ENCODE measurements at places on chromosomes 12 and 14.
A peak's percentile ranks its signal among the peaks of the same experiment; 100 is the strongest.

GRCh38 chr12:32541754-32542374 lies 137.2 kb upstream of the DNM1L start:
- DNase-seq: no peak

- DNase-seq: no peak
Measured at GRCh38 chr12:42691991-42692557, 102.5 kb upstream of the PRICKLE1 start.

DNA sequence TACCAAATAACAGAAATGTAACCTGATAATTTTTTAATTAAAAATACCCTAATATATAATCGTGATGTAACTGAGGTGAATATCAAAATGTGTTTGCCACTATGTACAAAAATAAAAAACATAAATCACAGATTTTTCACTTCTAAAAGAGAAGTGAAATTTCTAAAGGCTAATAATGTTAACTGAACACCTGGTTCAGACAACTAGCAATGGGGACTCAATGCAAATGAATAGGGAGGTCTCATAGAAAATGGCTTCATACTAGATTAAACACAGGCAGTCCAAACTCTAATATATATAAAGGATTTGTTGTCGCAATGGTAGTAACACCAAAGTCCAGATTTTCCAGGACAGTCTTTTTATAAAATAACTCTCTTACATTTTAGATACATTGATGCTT lies 365.4 kb upstream of the ATP2B1 start:
- no peak for DNase-seq

DNA sequence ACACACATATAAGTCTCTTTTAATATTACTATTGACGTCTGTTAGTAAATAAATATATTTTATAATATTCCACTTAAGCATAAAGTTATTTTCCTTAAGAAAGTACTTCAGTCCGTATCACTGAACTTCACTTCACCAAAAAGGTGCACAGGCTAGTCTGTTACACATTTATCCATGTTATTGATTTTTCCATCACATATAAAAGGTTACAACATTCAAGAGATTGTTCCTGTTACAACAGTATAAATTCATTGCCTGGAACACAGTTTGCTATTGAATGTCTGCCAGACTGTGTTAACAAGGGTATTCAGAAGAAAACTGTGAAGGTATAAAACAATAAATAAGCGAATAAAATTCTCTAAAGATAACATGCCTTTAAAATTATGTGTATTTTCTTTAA lies 175.9 kb downstream of the NTS start:
- no peak for DNase-seq

DNA sequence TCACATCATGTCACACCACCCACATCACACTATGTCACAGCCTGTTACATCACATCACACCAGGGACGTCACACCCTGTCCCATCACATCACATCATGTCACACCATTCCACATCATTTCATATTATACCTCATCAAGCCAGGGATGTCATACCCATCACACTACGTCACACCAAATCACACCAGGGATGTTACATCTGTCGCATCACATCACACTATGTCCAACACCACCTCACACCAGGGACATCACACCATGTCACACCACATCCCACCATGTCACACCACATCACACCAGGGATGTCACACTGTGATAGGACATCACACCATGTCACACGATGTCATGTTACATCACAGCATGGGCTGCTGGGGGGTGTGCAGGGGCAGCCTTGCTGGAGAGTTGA lies 110.6 kb downstream of the TMEM121 start:
- no peak for DNase-seq

DNA sequence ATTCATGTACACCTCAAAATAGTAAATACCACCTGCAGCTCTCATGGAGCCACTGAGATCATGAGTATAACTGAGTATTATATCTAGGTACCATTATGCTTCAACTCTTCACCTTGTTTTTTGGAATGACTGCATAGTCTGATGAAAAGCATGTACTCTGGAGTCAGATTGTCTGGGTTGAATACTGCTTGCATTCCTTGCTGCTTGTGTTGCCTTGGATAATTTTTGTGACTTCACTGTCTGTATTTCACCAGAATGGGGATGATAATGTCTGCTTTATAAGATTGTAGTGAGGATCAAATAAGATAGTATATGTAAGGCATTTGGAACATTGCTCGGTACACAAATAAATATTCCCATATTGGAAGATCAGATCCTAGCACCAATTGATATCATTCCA lies 54.2 kb downstream of the SUSD6 start:
- no peak for DNase-seq

GRCh38 chr12:5497329-5498053 lies 65.6 kb downstream of the NTF3 start:
- DNase-seq: peak; percentile 26

GRCh38 chr12:76641073-76641472 lies 81.5 kb upstream of the OSBPL8 start:
- no peak for DNase-seq

GRCh38 chr14:68761391-68761790 lies 31.5 kb downstream of the ZFP36L1 start:
- no peak for DNase-seq

- DNase-seq: no peak
Measured at GRCh38 chr12:2856051-2856450, 788 bp downstream of the TEX52 start.

DNA sequence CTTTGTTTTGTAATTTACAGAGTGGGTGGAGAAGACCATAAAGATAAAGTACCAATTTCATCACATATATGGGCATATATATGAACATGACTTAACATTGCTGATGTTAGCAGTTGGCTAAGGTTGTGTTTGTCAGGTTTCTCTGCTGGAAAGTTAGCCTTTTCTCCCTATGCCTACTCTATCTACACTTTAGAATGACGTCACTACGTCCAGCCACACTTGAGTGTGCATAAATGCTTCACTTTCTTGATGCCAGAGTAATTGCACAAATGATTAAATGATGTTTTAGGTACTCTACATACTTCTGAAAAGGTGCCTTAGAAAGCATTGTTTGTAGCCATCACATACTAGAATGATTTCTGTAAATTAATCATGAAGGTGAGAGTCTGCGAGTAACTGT lies 759.2 kb upstream of the MGAT4C start:
- no peak for DNase-seq

DNA sequence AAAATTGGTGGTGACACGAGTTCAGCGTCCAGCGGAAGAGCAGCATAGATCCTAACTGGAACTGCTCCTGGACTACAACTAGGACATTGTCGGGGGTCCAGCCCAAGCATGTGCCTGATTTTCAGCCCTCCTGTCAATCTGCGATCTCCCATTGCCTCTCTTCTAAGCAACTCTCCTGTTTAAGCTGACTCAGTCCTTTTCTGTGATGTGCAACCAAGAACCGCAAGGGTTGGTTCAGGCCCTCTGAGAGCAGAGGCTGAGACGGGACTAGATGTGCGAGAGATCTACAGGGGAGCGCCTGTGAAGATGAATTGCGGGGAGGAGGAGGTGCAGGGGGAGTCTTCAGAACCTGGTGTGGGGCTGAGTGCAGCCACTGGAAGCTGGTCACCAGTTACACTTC lies 3.7 kb upstream of the PAPLN start:
- DNase-seq: no peak

GRCh38 chr14:88614218-88614907 lies 51.5 kb downstream of the ZC3H14 start:
- DNase-seq: peak; percentile 81

DNA sequence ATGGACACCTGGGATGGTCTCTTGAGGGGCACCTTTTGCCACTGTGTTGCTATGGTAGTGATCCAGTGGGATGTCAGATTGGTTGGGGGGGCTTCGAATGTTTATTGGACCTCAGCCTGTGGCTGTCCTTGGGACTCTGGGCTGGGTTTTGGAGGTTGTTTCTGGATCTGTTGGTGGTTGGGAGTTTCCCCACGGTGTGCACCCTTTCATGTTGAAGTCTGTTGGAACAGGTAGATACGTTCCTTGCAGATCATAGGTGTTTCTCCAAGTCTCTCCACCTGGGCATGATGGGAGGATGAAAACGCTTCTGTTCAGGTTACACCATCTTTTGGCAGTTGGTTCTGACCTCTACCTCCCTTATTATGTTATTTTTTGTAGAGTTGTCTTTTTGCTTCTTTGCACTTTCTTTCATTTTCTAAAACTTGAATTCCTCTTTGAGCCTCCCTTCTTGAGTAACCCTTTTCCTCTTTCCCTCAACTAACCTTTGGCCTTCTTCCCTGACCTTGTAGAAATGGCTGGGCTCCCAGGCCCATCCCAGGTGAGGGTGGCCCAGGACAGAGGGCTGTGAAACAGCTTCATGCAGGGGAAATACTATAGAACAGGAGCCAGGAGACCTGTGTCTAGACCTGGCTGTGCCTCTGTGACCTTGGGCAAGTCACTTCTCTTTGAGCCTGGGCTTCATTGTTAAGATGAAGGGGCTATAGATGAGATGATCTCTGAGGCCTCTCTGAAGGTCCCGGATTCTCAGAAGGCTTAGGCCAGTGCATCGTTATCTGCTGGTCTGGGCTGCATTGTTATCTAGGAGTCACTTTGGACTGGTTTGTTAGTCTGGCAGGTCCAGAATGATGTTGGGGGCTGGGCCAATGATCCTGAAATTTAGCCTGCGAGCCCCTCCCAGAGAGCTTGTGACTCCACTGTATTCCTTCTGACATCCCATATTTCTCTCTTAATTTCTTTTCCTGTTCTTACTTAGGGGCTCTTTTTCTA lies 2.0 kb downstream of the ATN1 start:
- no peak for DNase-seq

GRCh38 chr12:4900327-4900726 lies 9.4 kb upstream of the KCNA1 start:
- peak; percentile 27 for DNase-seq

GRCh38 chr12:76921891-76922664 lies 43.3 kb upstream of the CSRP2 start:
- DNase-seq: no peak

- no peak for DNase-seq
Measured at GRCh38 chr12:77522247-77522646, 308.4 kb upstream of the NAV3 start.

DNA sequence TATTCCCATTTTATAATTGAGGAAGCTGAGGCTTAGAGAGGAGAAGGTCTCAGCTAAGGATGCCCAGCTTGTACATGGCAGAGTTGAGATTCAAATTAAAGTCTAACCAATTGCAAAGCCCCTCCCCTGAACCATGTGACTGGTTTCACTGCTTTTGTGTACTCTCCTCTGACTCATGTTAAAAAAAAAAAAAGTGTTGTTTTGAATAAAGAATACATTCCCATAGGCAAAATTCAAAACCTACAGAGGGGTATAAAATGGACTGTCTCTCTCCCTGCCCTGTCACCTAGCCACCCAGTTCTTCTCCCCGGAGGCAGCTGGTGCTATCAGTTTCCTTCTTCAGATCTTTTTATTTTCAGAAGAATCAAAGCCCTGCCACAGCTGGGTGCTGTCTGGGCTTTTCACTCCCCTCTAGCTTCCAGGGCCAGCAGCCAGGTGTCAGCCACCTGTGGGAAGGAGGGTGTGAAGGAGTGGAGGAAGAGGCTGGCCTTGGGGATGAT lies 5.4 kb downstream of the PSMD9 start:
- DNase-seq: peak; percentile 77

GRCh38 chr14:20811986-20812975 lies 9.6 kb upstream of the RNASE1 start:
- DNase-seq: no peak

DNA sequence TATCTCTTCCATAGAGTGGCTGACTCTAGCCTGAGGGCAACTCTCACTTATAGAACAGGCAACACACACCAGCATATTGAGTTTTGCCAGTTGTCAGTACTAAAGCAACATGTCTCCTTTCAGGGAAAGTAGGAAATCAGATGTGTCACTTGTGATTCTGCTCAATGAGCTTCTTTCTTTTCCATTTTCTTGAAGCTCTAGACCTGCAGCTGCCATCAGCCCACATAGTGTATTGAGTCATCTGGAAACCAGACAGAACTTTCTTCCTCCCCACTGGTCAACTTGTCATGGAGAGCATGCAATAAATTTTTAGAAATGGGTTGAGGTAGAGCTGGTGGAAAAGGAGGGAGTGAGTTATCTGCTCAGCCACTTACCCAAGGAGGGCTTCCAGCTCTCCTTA lies 209.0 kb upstream of the PLEKHG7 start:
- peak; percentile 43 for DNase-seq

DNA sequence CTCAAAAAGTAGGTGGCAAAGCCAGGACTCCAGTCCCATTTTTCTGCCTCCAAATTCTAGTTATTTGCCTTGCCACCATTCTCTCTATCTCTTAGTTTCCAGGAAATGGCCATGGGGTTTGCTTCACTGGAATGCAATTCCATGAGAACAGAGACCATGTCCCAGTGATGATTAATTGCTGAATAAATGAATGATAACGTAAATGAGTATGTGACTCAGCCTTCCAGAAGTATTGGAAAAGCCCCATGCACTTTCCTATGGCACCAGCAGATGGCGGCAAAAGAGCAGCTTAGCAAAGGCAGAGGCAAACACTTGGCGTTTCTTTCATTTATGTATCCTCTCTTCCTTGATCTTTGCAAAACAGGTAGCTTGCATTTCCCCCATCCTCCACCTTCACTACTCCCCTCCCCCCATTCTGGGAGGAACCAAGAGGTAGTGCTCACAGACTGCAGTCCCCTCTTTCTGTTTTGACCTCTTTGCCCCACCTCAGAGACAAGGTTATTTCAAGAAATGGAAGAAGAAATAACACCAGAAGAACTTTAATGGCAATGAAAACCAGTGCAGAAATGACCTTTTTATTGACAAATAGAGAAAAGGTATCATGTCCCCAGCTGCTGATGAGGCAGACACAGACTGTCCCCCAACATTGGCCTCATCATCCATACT lies 21.3 kb downstream of the TBX3 start:
- peak; percentile 91 for DNase-seq

DNA sequence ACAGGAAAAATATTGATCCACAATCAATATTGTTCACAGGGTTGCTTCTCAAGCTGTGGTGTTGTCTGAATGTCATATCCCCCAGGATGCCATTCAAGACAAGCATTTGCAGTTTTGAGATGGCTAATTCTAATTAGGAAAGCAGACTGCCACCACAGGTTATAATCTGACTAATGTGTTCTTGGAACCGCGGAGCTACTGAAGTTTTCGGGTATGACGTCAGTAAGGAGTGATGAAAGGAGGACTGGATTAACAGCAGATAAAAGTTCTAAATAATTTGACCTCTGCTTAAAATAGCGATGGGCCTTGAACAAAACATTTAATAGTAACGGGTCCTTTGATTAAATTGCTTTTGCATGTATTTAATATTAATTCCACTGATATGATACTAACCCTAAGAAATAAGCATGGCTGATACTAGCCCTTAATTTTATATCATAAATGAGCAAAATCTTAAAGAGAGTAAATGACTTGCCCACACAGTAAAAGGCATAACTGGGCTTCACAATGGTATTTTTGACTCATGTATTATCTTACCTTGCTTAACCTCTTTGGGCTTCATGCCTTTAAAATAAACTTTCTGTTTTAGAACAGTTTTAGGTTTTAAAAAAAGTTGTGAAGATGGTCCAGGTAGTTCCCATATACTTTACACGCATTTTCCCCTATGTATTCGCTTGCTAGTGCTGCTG lies 50.3 kb downstream of the TSHR start:
- no peak for DNase-seq

All from IMR-90 (cell line).